ENCODE measurements at places on chromosomes 7 and 10.

DNA sequence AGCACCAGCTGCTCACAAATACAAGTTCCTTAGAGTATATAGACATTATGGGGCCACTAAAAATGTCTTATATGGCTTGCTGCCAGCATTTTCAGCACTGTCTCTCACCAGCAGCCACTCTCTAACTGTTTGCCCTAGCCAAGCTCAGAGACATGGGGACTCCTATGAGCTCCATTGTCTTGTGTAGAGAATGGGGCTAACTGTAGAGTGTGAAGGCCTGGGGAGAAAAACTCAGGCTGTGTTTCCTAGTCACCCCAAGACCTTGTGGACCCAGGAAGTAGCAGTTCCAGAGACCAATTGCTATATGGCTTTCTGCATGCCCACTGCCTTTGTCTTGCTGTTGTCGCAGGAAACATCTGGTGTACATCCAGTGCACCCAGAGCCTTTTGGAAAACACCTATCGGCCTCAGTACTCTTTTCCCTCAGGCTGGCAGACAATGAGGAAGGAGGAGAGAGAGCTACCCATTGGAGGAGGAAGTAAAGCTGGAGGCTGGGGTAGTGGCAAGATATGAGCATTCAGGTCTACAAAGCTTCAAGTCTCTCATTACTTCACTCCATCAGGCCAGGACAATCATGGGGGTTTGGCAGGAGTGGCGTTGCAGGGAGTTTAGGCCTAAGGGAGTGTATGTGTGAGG, 28.4 kb downstream of the ENTPD1 start:
- no peak for DNase-seq

DNA sequence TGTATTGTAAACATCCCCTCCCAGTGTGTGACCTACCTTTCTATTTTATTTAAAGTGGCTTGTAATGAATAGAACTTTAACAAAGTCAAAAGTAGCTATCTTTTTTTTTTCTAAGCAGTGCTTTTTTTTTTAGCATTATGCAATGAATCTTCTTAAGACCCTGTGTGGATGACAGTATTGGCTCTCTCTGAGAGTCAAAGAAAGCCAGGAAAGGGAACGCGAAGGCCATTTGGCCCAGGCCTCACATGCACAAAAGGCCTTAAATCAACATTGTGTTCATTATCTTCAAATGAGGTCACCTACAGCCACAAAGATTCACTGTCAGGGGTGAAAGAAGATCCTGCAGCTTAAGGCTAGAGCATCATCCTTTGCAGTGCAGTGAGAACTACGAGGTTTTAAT, 721.5 kb downstream of the GRID1 start:
- DNase-seq, result no peak

DNA sequence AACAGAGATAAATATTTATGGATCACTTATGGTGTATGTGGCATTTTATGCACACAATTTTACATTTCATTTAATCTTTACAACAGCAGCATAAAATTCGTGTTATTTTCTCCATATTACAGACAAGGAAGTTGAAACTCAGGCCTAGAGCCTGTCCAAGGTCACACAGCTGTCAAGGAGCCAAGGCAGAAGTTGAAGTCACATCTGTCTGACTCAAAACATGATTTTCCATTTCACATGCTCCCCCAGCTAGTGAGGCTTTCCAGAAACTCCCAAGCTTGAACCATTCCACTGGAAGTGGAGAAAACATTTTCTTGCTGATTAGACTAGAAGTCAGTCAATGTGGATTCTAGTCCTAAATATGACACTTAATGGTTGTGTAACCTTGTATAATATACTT, 110.5 kb downstream of the HECTD2 start:
- no peak for DNase-seq

- no peak for DNase-seq
Measured at GRCh38 chr7:42222125-42222524, 14.9 kb downstream of the GLI3 start.

DNA sequence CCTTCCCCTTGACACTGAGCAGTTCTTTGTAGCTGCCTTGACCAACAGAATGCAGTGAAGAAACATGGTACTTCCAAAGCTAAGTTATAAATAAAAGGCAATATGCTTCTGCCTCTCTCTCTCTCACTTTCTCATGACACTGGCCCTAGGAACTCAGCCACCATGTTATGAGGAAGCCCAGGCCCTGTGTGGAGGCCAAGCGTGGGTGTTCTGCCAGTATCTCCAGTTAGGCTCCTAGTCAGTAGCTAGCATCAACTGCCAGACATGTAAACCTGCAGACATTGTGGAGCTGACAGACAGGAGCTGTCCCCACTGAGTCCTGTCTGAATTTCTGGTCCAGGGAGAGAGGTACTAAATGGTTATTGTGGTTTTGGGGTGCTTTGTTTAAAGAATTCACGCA, 45.2 kb downstream of the TMEM209 start:
- no peak for DNase-seq

DNA sequence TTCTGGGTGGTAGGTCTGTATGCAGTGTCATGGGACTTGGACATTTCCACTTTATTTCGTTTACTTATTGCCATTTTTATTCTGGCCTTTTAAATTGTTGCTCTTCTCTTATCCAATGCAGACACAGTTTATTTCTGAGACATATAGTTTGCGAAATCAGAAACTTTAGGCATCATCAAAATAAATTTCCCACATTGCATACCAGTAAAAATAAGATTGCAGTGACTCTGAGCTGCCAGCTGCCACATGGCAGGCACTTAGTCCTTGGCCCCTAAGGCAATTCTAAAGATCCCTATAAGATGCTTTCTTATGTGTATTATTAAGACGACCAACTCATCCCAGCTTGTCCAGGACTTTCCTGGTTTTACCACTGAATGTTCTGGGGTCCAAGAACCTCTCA, 81.8 kb upstream of the ANKRD1 start:
- no peak for DNase-seq

- no peak for DNase-seq
Measured at GRCh38 chr7:142827951-142828500, 26.9 kb upstream of the EPHB6 start.

- DNase-seq, result no peak
Measured at GRCh38 chr7:38112075-38112474, 66.0 kb upstream of the STARD3NL start.

- DNase-seq, result peak; percentile 34
Measured at GRCh38 chr10:44389150-44389549, 4.3 kb upstream of the CXCL12 start.

DNA sequence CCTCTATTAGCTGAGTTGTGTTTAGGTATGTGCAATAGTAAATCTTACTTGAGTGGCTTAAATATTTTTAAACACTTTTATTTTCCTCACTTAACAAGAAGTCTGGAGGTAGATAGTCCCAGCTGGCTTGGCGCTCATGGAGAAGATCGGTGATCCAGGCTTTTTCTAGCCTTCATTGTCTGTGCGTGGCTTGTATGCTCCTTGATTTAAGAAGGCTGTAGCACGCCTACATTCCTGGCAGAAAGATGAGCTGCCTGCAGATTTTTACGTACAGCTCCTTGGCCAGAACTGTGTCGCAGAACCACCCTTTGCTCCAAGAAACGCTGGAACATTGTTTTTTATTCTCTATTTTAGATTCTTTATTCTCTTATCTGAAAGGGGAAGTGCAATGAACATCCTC, 284.1 kb downstream of the KIF20B start:
- no peak for DNase-seq

- no peak for DNase-seq
Measured at GRCh38 chr10:122640921-122641320, 58.7 kb downstream of the C10orf120 start.

- no peak for DNase-seq
Measured at GRCh38 chr10:78472551-78472890, 438.9 kb downstream of the RPS24 start.

- no peak for DNase-seq
Measured at GRCh38 chr7:126937171-126937570, 315.6 kb downstream of the GRM8 start.

GRCh38 chr7:110835218-110835617, 255.7 kb upstream of the LRRN3 start:
- no peak for DNase-seq

GRCh38 chr7:131057794-131058070, 269.9 kb upstream of the MKLN1 start:
- no peak for DNase-seq

DNA sequence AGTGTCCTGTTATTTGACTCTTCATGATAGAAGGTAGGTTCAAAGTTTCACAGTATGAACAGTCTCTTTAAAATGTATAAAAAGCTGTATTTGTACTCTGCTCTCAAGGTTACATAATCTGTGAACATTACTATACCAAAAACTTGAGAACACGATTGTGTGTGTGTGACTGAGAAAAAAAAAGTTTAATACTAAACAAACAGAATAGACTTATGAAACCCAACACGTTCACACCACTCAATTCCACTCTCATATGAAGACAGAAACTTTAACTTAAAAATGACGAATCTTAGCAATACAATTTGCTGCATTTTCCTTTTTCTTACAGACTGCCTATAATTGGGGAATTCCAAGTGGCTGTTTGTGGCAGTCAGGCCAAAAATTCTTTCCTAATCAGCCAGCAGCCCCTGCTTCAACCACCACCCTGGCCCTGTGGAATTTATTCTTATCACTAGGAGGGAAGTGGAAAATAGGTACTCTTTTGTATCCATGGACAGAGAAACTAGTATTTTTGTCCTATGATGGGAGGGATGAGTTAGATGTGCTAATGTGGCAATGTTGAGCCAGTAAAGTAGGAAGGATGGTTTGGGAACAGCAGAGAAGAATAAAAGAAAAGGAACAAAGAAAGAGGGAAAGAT, 42.8 kb downstream of the MINDY3 start:
- DNase-seq, result no peak

- DNase-seq, result no peak
Measured at GRCh38 chr10:62373639-62373994, 552 bp upstream of the ZNF365 start.

DNA sequence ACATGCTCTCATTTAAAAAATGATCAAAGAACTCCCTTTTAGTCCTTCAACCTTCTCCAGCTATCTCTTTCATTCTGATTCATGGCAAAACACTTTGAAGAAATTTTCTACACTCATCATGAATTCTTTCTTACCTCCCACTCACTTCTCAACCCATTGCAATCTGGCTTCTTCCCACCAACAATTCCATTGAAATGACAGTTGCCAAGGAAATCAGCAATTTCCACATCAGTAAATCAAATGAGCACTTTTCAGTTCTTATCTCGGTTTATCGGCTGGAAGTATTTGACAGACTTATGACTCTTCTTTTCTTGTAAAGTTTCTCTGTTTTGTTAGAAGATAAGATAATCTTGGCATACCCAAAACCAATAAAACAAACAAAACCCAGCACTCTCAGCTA, 99.1 kb upstream of the CACNA2D1 start:
- DNase-seq, result no peak

GRCh38 chr10:80966326-80966986, 428.8 kb downstream of the SH2D4B start:
- DNase-seq, result no peak

- DNase-seq, result no peak
Measured at GRCh38 chr10:100330079-100330478, at the start of gene PKD2L1. Gene PKD2L1 (minus strand): TSS chr10:100330228. CDS start chr10:100330103, 125 bp downstream.

- DNase-seq, result no peak
Measured at GRCh38 chr10:23829556-23829955, 379.4 kb upstream of the KIAA1217 start.

DNA sequence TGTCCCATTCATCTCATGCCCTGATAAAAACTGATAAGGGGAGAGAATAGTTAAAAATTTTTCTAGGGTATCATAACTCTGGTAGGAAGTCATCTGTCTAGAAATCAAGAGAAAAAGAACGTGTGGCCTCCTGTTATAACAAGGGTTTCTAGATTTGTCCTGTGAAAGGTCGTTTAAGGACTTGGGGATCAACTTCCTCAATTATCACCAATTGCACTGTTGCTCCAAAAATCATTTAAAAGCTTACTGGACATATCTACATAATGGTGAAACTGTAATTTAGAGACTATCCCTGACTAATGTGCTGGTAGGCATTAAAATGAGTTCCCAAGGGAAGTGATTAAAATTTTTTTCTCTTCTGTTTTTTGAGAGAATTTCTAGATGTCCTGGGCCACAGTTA, 58.2 kb downstream of the GPR141 start:
- DNase-seq, result no peak
